Activated naive CD4-positive, alpha-beta T cell treated with anti-CD3 and anti-CD28 coated beads, Interleukin-2, amount 10 ng/mL, durations not matched to agents 5 hours and 36 hours (primary cell): ENCODE measurements at places on chromosomes 1 and 21. TPM values are rescaled to one million over a fixed set of nuclear protein-coding genes. Genes with fewer than 3 reads are reported as not detected.

The CACNA1S gene
- not detected for total RNA-seq

The TAS1R1 gene
- not detected for total RNA-seq

The NLRP3 gene
- 4.1 TPM for total RNA-seq

The ICOSLG gene
- 5.0 TPM for total RNA-seq

The LCE3E gene
- total RNA-seq: not detected

The HJV gene
- total RNA-seq: not detected

The DCDC2B gene
- total RNA-seq: 0.10 TPM

The PROX1 gene
- total RNA-seq: not detected

The MEX3A gene
- not detected for total RNA-seq

The TLCD4 gene
- total RNA-seq: 0.12 TPM

The GPA33 gene
- 8.4 TPM for total RNA-seq

The CFAP141 gene
- not detected for total RNA-seq

The UQCRH gene
- total RNA-seq: 268 TPM

The AGMAT gene
- total RNA-seq: 15.9 TPM

The NBPF20 gene
- 1.3 TPM for total RNA-seq

The FAM177B gene
- not detected for total RNA-seq

The AGO3 gene
- total RNA-seq: 23.0 TPM

The SYTL1 gene
- 139 TPM for total RNA-seq

The AKR7A3 gene
- total RNA-seq: 0.36 TPM

The CELA2B gene
- total RNA-seq: not detected

The GPR25 gene
- not detected for total RNA-seq

The ATAD3C gene
- 1.4 TPM for total RNA-seq

The CR1L gene
- total RNA-seq: not detected

The RNF115 gene
- total RNA-seq: 15.6 TPM

The LEMD1 gene
- total RNA-seq: not detected

The DUSP12 gene
- 19.8 TPM for total RNA-seq

The MYOC gene
- total RNA-seq: not detected

The OR10Z1 gene
- not detected for total RNA-seq

The HAO2 gene
- total RNA-seq: not detected

The BACE2 gene
- 2.0 TPM for total RNA-seq

The C1orf105 gene
- 0.25 TPM for total RNA-seq

The KRTAP12-1 gene
- not detected for total RNA-seq

The PDZK1 gene
- 0.25 TPM for total RNA-seq

The FCRLA gene
- not detected for total RNA-seq

The PSRC1 gene
- 21.9 TPM for total RNA-seq

The DMAP1 gene
- total RNA-seq: 41.0 TPM

The SH2D1B gene
- not detected for total RNA-seq

The STYXL2 gene
- total RNA-seq: not detected

The TFAP2E gene
- 0.58 TPM for total RNA-seq

The ADAMTS1 gene
- total RNA-seq: 2.0 TPM

The GSTM1 gene
- 0.24 TPM for total RNA-seq

The ELAPOR1 gene
- total RNA-seq: 2.4 TPM

The CRB1 gene
- total RNA-seq: not detected

The ADGRL4 gene
- not detected for total RNA-seq

The MYOM3 gene
- not detected for total RNA-seq

The HCRTR1 gene
- not detected for total RNA-seq

The LGR6 gene
- total RNA-seq: not detected

The CCDC190 gene
- total RNA-seq: not detected

The OR2T35 gene
- total RNA-seq: not detected

The SEMA6C gene
- 3.6 TPM for total RNA-seq

The DIPK1A gene
- total RNA-seq: 19.9 TPM

The SERPINC1 gene
- total RNA-seq: not detected

The OR2L13 gene
- not detected for total RNA-seq

The AIRE gene
- not detected for total RNA-seq

The PLD5 gene
- not detected for total RNA-seq

The NCF2 gene
- total RNA-seq: 12.9 TPM

The ZCCHC17 gene
- 20.4 TPM for total RNA-seq

The DCST1 gene
- total RNA-seq: not detected

The TTC22 gene
- total RNA-seq: 10.2 TPM
